ENCODE measurements at places on chromosomes 2 and 18.

DNA sequence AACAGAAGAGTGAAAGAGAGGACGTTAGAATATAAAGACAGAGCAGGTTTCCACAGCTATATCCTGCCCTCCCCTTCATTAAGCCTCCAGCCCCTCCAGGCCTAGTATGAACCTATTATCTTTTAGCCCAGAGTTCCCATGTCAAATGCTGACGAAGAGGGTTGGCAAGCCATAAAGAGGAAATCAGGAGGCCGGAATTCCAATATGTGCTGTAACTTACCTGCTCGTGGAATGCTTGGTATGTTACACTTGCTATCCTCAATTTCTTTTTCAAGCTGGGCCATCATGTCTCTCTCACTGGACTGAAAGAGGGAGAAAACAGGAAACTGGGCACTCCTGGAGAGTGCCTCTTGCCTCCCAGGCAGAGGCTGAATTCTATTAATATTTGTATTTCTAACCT is 264.1 kb downstream of the TRIB2 start:
- peak; percentile 12 for DNase-seq

- DNase-seq: no peak
These were observed 310.9 kb downstream of the PRKCE start for GRCh38 chr2:45962177-45962921.

DNA sequence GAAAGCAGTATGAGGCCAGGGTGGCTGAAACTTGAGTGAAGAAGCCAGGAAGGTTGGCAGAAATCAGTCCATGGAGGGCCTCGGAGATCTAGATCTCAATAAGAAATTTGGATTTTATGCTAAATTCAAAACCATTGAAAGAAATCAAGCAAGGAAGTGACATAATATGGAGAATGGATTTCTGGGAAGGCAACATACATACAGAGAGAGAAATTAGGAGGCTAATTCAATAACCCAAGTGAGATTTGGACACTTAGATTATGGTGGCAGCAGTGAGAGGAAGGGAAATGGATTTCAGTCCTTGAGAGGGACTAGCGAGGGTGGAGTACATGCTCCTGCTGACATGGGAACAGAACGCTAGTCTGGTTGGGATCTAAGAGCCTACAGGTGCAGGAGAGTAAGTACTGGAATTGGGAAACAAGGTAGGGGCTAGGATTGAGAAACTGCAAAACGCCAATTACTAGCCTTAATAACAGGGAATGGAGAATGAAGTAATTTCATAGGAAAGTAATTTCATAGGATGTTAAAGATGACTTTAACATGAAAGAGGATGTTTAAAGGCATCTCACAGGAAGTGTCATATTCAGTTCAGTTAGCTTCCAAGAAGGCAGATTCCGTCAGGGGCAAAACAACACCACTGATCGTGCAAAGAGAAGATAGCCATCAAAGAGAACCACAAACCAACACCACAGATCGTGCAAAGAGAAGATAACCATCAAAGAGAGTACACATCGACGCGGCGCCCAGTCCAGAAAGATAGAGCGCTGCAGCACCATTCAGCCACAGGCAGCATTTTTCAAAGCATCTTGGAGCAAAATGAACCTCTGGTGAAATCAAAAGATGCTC is 27.2 kb downstream of the CDKL4 start:
- no peak for DNase-seq

GRCh38 chr2:105114551-105114950 is 76.7 kb downstream of the MRPS9 start:
- DNase-seq: peak; percentile 58

DNA sequence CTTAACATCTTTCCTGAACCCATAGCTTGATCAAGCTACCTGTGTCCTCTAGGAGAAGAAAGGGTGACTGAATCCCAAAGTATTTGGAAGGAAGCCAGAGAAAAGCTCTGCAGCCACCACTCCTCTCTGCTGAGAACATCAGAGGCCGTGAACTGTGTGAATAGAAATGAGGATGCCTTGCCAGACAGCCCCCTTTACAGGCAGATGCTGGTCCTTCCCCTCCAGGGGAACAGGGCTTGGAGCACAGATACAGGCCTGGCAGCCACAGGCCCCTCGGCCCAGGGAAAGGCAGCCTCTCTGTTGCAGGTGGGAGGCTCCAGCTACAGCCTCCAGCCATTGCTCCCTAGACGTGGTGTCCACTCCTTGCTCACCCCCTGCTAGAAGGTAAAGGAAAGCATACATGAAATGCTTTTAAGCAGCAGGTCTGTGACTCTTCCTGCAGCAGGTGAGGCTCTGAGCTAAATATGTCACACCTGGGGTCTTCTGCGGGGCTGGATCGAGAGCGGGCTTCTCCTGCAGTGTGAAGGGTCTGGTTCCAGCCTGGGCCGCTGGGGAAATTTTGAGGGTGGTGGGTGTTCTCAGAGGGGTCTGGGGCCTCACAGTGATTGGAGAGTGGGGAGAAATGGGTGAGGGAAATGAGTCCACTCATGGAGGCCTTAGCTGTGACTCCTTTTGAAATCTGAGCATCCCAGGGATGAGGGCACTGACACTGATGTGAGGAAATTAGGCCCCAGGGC is 234.0 kb downstream of the KLHL29 start:
- DNase-seq: no peak

GRCh38 chr2:209458008-209458979 is 34.4 kb downstream of the MAP2 start:
- no peak for DNase-seq

GRCh38 chr2:236814593-236814992 is 245.0 kb downstream of the ACKR3 start:
- no peak for DNase-seq

GRCh38 chr18:60506682-60507081 is 134.1 kb upstream of the MC4R start:
- DNase-seq: no peak

DNA sequence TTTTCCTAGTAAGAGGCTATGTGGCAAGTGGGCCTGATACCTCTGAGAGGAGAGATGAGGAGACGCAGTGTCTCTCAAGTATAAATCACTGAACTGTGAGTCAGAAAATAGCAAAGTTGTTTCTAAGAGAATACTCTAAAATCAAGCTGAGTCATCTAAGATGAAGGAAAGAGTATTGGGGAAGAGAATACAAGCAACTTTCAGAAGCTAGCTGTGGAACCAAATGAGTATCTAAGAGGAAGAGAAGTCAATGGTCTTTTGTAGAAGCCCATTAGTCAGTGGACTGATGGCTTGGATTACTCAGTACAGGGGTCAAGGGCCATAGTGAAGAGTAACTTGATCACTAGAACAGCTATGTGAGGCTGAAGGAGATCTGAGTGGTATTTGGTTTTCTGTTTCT is 2.7 kb upstream of the DCC start:
- DNase-seq: no peak

GRCh38 chr2:36554531-36554930 is 43.4 kb downstream of the FEZ2 start:
- no peak for DNase-seq
